Breast epithelium (tissue), 4 donors: ENCODE measurements at places on chromosomes 1 and 21. TPM values are rescaled to one million over a fixed set of nuclear protein-coding genes. Genes with fewer than 3 reads are reported as not detected.

DNA sequence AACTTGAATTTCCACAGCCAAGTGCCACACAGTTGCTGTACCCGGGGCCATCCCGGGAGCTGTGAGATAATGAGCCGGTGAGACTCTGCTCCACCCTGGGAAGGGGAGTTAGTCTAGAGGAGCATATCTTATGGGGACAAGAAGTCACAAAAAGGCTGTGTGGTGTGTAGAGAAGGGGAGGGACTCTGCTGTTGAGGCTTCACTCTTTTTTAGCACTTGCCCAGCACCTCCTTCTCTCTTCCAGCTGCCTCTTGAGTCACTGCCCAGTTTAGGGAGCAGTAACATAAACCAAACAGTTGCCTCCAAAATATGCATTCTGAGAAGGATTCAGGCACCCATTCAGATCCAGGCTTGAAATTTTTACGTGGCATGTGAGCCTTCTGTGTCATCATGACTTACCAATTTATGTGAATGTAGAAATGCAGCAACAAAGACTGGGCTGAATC, 744 bp upstream of the WDR26 start:
- no peaks in the 10 kb centered on the region for H3K36me3 ChIP-seq
- peak overlapping the region; percentile 99 for H3K27ac ChIP-seq
- H3K4me3 ChIP-seq = peak overlapping the region; percentile 87
- DNase-seq = no peak
- no peaks in the 10 kb centered on the region for H3K27me3 ChIP-seq
- H3K4me1 ChIP-seq = no peaks in the 10 kb centered on the region

The DHX9 gene
- total RNA-seq = 89.3 TPM

DNA sequence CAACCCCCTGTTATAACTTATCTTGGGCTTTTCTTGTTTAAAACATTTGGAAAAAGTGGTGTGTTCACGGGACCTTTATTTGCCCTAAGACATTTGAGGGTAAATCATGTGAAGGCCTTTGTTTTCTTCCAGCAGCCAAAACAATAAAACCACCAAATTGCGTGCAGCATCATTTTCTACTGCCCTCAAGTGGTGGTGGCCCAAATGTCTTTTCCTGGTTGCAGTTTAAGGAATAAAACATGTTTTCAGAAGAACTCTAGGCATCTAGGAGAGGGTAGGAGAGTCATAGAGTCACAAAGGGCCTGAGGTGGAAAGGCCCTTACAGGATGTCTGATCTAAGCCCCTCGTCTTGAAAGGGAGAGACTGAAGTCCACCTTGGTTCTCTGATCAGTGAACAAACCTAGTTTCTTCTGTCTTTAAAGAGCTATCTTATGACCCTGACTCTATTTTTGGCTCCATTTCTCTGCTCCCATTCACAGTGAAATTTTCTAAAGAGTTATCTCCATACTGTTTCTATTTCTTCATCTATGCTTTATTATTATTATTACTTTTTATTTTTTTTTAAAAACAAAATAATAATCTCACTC, 16.0 kb upstream of the EPS15 start:
- peak overlapping the region; percentile 20 for H3K27ac ChIP-seq
- DNase-seq = peak; percentile 48
- no peaks in the 10 kb centered on the region for H3K36me3 ChIP-seq
- no peaks in the 10 kb centered on the region for H3K27me3 ChIP-seq
- no peak overlapping the region for H3K4me3 ChIP-seq
- no peaks in the 10 kb centered on the region for H3K4me1 ChIP-seq

DNA sequence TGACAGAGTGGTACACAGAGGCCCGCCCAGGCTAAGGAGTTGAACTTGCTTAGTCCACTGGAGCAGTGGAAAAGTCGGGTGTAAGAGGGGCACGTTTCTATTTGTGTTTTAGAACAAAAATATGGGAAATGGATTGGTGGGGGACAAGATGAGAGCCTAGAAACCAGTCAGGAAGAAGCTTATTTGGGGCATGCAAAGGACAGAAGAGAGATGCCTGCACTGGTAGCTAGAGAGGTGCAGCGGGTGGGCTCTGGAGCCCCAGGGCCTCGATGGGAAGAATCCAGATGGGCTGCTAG, 1.2 kb upstream of the LIN9 start:
- DNase-seq = no peak
- no peaks in the 10 kb centered on the region for H3K27me3 ChIP-seq
- no peak overlapping the region for H3K27ac ChIP-seq
- no peak overlapping the region for H3K4me3 ChIP-seq
- no peaks in the 10 kb centered on the region for H3K4me1 ChIP-seq
- no peaks in the 10 kb centered on the region for H3K36me3 ChIP-seq

DNA sequence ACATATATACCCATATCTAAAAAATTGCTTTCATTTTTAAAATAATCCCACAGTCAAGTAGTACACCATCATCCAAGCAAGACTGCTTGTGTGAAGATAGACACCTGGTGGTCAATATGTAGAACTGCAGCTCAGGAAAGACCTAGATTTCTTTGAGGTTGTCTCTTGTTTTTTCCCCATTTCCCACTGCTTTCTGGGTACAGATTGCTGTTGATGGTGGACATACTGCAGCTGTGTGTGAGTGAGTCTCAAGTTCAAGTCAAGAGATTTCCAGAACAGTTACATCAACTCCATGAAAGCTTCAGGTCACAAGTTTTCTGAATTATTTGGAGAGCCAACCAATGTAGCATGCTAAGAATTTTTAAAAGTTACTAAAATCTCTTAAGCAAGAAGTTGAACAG, 306.4 kb downstream of the DUSP10 start:
- no peaks in the 10 kb centered on the region for H3K27me3 ChIP-seq
- no peaks in the 10 kb centered on the region for H3K36me3 ChIP-seq
- no peaks in the 10 kb centered on the region for H3K4me1 ChIP-seq
- no peak for DNase-seq
- no peak overlapping the region for H3K27ac ChIP-seq
- no peak overlapping the region for H3K4me3 ChIP-seq

- H3K36me3 ChIP-seq = no peaks in the 10 kb centered on the region
- H3K4me3 ChIP-seq = no peak overlapping the region
- H3K27me3 ChIP-seq = no peaks in the 10 kb centered on the region
- H3K27ac ChIP-seq = peak overlapping the region; percentile 59
- no peak for DNase-seq
- H3K4me1 ChIP-seq = no peaks in the 10 kb centered on the region
Observed at GRCh38 chr21:45515241-45516061, 26.8 kb downstream of the SLC19A1 start.

The PADI1 gene
- not detected for total RNA-seq

- no peak for DNase-seq
- H3K36me3 ChIP-seq = no peaks in the 10 kb centered on the region
- H3K4me1 ChIP-seq = no peaks in the 10 kb centered on the region
- H3K27me3 ChIP-seq = no peaks in the 10 kb centered on the region
Observed at GRCh38 chr1:239558559-239558958, 172.2 kb downstream of the CHRM3 start.
